ENCODE measurements at places on chromosomes 16 and 17.

DNA sequence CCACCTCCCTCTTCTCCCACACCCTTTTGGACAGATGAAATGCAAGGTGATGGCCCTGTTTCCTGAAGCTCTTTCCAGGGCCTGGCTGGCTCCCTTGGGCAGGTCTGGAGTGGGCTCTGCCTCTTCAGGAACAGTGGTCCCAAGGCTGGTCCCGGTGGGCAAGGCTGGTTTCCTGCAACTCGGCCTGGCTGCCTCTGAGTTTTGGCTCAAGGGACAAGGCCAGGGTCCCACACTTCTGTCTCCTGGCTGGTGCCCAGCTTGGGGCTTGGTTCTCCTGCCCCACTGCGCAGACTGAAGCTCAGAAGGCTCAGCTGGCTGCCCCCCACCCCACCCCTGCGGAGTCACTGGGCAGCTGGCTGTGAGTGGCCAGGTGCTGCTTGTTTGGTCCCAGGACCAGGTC, 3.8 kb upstream of the ACTG1 start:
- DNase-seq: peak; percentile 46

DNA sequence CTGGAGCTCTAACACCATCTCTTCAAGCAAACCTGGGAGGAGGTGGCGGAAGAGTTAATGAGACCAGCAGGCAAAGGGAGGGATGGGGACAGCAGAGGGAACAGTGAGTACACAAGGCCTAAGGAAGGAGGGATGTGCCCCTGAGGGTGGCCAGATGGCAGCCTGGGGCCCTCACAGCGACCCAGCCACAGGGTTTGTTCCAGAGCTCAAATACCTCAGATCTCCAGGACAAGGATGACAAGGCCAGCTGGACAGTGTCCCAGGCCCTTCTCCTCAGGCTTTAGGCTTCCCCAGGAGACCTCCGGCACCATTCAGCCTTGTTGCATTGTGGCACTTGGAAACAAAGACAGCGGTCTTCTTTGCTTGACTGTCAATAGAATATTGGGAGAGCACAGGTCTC, 14.9 kb downstream of the CDIP1 start:
- no peak for DNase-seq

- no peak for DNase-seq
Observed at GRCh38 chr17:60827943-60828342, 150.3 kb downstream of the BCAS3 start.

DNA sequence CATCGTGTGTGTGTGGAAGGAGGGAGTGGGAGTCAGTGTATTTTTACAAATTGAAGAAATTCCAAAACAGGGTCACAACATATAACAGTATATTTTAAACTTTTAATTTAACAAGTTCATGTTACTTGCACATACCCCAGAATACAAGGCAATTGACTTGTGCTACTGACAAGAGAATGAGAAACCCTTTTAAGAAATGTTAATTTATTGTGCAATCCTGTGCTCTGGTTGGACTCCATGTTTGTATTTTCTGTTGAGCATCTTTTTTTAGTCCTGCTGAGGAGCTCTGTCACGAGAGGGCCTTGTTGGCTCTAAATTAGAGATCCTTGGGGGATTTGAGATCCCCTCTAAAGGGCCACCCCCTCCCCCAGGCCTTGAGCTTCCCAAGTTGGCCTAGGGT, 1.1 kb upstream of the EMP2 start:
- DNase-seq: no peak

DNA sequence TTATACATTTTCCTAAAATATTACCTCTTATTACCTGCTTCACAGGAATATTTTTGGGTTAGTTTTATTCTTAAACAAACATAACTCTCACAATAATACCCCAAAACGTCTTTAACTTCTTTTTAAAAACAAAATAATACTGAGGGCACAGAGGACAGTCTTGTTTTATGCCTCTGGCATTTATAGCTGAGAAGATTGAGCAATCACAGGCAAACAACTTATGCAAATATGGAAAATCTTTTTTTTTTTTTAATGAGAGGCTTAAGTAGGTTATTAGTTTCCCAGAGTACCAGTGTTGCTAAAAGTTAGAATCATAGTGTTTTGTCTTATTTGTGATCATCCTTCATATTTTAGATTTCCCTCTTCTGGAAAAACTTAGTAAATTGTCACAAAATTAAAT, 195.0 kb downstream of the FTO start:
- DNase-seq: no peak

All from lower lobe of right lung (tissue), 2 donors.